Effector CD4-positive, alpha-beta T cell (primary cell): ENCODE measurements at places on chromosomes 2 and 18.

GRCh38 chr2:100964222-100964621 is 37.9 kb upstream of the RPL31 start:
- DNase-seq: no peak

- peak; percentile 62 for DNase-seq
Observed at GRCh38 chr2:98460573-98461497, 16.2 kb downstream of the INPP4A start.

DNA sequence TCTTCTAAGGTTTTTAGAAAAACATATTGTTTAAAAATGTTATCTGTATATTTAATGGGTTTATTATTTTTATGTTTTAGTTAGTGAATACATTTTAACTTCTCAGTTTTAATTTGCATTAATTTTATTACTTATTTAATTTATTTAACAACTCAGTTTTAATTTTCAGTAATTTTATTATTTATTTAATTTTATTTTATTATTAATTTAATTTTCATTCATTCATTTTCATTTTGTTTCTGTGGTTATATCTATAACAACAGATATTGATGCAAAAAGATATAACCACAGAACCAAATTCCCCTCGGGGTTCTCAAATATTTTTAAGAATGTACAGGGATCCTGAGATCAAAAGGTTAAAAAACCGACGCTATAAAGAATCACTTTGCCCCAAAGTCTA is 23.0 kb downstream of the FAM237A start:
- no peak for DNase-seq

DNA sequence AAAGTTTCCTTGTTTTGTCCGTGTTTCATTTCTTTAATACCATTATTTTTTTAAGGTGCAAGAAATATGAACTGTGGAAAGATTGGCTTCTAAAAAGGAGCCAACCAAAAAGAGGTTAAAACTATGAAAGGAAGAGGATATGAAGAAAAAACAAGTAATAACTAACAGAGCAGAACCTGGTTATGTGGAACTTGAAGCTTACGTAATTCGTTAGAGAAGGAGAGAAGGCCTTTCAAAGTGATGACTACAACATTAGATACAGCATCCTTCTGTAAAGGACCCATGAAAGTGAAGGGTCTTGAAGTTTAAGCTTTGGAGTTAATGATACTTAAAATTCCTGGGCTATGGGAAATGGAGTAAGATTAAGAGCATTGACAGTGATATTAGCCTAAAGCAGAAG is 84.5 kb downstream of the ANKRD12 start:
- no peak for DNase-seq

GRCh38 chr2:78592491-78592890 is 433.0 kb upstream of the REG3G start:
- no peak for DNase-seq

- DNase-seq: no peak
Observed at GRCh38 chr2:121248766-121249343, 36.1 kb downstream of the TFCP2L1 start.

GRCh38 chr2:167334146-167334742 is 446.0 kb downstream of the XIRP2 start:
- no peak for DNase-seq

DNA sequence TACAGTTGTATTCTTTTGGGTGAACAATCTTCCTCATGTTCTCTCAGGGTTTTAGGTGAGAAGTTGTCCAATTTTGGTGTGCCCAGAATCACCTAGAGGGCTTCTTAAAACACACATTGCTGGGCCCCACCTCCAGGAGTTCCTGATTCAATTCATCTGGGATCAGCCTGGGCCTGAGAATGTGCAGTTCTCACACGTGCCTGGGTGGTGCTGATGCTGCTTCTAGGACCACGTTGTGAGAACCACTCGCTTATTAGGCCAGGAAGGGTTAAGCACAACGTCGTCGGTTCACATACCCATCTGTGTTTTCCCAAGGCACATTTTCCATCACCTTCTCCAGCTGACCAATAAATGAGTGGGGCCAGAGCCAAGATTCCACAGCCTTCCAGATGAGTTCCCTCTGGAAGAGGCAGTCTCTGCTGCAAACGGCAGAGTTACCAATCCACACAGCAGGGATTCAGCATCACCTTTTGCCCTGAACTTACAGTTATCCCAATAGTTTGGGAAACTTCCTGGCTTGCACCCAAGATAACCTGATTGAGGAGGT is 277.7 kb upstream of the HNRNPA3 start:
- DNase-seq: no peak

GRCh38 chr18:13375302-13376255 is 157.0 kb downstream of the LDLRAD4 start:
- DNase-seq: peak; percentile 80

DNA sequence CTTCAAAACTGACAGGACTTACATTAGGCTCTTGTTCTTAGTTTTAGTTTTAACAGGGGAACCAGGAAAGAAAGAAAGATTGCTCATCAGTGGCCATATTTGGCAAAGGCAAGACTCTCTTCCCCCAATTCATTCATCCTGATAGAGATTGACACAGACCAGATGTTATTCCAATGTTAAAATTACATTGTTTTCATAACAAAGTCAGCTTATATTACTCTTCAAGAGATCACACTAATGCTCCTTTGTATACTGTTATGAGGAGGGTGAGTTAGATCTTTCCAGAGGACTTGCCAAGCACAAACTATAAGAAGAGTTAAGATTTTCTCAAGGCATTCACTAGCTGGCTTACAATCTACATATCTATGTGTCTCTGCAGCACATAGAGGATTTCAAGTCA is 252.1 kb downstream of the SLC8A1 start:
- DNase-seq: no peak

DNA sequence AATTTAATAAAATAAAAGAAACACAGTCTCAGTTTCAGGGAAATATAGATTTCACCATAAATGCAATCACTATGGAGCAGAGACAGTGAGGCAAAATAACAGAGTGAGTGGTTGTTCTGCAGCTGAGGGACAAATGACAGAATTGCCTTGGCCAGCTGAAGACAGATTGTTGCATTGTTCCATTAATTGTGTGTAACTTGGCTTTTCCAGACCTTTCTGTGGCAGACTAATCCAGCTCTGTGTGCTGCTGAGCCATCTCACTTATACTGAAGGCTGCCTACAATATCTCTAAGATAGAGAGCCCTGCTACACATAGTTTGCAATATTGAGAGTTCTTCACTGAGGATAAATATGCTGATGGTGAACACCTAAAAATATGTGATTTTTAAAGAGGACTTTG is 11.5 kb downstream of the LRRTM1 start:
- DNase-seq: no peak

DNA sequence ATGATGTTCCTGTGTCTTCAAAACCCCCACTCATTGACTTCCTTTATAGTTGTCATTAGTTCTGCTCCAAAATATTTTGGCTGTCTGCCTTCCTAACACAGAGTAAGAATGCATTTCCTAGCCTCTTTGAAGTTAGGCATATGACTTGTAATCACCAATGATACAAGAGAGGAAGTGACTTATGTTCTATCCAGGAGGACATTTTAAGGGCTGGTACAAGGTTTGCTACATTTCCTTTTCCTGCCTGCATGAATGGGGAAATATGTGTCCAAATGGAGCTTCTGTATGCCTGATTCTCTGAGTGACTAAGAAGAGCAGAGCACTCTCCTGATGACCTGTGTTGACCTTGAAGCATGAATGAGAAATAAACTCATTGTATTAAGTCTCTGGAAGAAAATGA is 115.1 kb downstream of the PLCL1 start:
- DNase-seq: no peak

DNA sequence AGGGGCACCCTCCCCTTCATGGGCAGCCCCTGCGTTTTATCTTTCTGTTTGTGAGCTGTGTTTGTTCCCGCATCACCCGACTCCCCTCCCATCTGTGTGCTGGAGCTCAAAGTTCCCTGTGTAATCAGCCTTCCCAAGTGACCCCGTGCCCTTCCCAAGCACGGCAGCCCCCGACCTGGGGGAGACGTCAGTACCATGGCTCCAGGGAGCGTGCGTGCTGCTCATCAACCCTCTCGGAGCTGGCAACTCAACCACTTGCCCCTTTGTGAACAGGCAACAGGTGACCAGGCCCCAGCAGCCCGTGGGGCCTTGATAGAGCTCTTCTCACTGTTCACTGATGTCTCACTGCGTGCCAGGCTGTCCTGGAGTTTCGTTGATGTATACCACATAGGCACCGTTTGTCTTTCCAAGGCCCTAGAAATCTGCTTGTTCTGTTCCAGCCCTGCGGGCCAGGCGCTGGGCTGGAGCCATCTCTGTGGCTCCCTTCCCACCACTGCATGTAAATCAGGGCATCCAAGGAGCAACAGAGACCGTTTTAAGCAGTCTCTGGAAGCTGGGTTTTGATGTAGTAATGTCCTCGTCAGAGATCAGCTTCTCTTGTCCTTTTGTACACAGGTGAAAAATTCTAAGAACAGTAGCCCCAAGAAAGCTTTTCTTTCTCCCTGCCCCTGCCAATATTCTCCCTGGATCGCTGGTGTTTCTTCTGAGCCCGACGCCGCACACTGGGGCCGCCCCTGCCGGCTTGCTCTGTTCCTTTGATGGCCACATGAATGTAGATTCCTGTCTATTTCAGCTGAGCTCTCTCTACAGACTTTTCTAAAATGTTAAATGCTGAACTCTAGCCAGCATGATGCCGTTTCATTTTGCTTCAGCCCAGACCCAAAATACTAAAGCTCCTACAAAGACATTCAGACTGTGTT is 107.0 kb upstream of the PTPRM start:
- DNase-seq: no peak

DNA sequence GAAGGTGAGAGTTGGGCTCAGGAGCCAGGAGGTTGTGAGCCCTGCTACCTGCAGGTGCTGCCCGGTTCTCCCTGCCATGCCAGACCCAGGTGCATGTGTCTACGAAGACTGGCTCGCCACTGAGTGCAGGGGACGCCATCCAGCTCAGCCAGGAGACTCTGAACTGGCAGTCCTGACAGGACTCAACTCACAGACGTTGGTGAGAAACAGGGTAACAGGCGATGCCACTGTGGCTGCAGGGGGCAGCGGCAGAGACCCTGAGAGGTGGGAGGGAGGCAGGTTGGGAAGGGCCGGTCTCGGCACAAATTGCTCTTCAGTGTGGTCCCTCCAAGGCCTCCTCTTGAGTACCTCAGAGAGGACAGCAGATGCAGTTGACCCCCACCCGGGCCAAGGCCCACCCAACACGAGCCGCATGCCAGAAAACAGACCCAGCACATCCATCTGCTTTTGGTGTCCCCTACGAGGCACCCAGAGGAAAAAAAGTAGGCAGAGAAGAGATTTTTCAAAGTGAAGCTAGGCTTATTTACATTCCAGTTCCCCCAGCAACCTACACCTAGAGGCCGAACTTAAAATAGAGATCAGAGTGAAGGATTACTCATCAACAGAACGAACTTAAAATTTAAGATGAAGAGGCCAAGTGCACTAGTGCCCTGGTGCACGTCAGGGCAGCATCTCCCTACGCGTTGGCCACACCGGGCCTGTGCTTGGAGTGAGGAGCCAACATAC is 184.8 kb downstream of the SEPTIN10 start:
- no peak for DNase-seq

GRCh38 chr2:11527001-11527400 is 6.8 kb upstream of the GREB1 start:
- DNase-seq: no peak

DNA sequence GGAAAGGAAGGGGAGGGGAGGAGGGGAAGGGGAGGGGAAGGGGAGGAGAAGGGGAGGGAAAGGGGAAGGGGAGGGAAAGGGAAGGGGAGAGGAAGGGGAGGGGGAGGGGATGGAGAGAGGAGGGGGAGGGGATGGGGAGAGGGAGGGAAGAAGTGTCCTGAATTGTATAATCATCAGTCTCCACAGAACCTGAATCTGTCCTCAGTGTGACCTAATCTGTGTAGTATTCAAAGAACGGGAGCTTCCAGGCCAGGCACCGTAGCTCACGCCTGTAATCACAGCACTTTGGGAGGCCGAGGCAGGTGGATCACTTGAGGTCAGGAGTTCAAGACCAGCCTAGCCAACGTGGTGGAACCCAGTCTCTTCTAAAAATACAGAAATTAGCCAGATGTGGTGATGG is 41.1 kb upstream of the CCDC150 start:
- DNase-seq: no peak

GRCh38 chr2:137775529-137775928 is 188.7 kb upstream of the HNMT start:
- DNase-seq: no peak

GRCh38 chr2:112683550-112684414 is 37.0 kb upstream of the NT5DC4 start:
- DNase-seq: no peak

- DNase-seq: no peak
Observed at GRCh38 chr2:128505150-128505490, 186.5 kb upstream of the HS6ST1 start.

DNA sequence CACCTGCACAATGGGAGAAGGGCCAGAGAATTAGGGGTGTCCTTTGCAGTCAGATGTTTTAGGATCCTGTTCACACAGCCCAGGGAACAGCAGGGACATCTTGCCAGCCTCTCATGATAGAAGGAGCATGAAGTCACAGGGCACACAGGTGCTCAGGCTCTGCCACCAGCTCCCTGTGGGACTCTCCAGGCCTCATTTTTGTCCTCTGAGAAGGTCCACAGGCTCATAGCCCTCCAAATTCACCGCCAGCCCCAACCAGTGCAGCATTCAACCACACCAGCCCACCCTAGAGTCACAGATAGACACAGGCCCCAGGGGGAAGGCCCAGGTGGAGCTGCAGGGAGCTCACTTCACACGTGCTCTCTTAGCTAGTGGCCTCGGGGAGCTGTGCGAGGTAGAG is 391.7 kb downstream of the TNS1 start:
- DNase-seq: no peak

GRCh38 chr2:231563378-231563961 is 29.2 kb upstream of the TEX44 start:
- no peak for DNase-seq

GRCh38 chr2:69493268-69493667 is 56.0 kb upstream of the NFU1 start:
- no peak for DNase-seq

DNA sequence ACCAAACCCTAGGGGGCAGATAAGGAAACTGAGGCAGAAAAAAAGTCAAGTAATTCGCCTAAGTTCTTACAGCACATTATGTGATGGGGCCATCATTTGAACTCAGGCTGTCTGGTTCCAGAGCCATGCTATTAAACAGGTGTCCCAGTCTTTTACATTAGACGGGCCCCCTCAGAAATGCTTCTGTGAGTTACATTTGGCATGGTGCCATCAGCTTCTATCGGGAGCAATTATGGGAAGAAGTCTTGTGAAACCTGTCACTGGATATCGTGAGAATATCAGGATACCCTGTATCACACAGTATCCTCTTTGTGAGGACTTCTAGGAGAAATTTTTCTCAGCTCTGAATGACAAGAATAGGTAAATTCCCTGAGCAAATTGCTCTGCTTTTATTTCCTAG is 143.7 kb upstream of the NOSTRIN start:
- no peak for DNase-seq

GRCh38 chr18:10318691-10318970 is 135.8 kb upstream of the APCDD1 start:
- no peak for DNase-seq

DNA sequence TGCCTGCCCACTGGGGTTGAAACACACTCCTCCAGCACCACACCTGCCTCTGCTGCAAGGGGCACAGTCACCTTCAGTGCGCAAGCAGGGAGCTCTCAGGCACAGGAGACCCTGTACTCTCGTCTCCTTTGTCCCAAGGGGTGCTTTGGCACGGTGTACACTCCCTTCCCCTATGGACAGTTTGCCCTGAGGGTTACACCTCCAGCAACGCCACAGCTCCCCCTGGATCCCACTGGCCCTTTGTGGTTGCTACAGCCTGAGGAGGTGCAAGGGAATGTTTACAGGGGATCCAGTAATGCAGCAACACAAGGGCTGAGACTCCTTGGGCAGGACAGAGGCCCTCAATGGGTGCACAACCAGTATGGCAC is 45.2 kb upstream of the FAM117B start:
- DNase-seq: no peak
